Mesendoderm (in vitro differentiated cells): ENCODE measurements at places on chromosomes 7 and 10.
A peak's percentile ranks its signal among the peaks of the same experiment; 100 is the strongest.

- no peaks in the 10 kb centered on the region for H3K36me3 ChIP-seq
- H3K27ac ChIP-seq, result no peak overlapping the region
- DNase-seq, result peak; percentile 44
- no peaks in the 10 kb centered on the region for H3K4me1 ChIP-seq
These were observed 81.8 kb downstream of the PAX2 start for GRCh38 chr10:100826983-100827818.

DNA sequence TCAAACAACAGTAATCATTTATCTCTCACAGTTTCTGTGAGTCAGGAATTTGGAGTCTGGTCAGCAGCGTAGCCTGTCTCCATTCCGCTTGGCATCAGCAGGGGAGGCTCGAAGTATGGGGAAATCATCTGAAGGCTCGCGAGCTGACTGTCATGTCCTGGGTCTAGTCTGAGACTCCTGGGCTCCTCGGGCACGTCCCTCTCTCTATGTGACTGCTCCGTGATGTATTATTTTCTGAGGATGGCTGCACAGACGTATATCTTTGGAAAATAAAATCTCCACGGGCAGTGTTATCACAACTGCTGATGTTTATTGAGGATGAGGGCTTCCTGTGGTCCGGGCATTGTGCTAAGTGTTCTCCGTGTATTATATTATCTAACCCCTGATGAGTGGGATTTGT, 23.3 kb upstream of the PCGF5 start:
- no peaks in the 10 kb centered on the region for H3K27me3 ChIP-seq
- H3K4me1 ChIP-seq, result no peaks in the 10 kb centered on the region
- H3K36me3 ChIP-seq, result no peaks in the 10 kb centered on the region
- H3K27ac ChIP-seq, result no peak overlapping the region
- peak; percentile 14 for DNase-seq
- no peak overlapping the region for H3K4me3 ChIP-seq

DNA sequence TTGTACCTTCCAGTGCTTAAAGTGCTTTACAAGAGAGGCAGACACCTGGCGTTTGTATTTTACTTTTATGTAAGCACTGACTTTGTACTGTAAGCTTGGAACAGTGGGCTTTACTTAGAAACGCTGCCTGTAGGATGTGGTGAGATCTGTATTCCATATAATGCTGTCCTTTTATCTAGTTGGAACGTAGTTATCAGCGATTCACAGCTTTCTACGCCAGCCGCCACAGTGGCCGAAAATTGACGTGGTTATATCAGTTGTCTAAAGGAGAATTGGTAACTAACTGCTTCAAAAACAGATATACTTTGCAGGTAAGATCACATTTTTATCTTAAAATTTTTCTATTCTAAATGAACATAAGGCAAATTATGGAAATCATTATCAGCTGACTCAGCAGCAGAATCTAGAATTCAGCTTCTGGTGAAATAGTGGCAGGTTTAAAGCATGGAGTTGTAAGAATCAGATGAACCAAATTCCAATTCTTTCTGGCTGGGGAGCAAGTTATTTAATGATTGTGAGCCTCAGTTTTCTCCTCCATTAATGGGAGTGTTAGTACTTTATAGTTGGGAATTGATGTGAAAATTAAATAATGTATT, 91.5 kb downstream of the CUL1 start:
- no peak for DNase-seq
- H3K4me1 ChIP-seq, result no peaks in the 10 kb centered on the region
- H3K4me3 ChIP-seq, result no peak overlapping the region
- H3K27ac ChIP-seq, result no peak overlapping the region

DNA sequence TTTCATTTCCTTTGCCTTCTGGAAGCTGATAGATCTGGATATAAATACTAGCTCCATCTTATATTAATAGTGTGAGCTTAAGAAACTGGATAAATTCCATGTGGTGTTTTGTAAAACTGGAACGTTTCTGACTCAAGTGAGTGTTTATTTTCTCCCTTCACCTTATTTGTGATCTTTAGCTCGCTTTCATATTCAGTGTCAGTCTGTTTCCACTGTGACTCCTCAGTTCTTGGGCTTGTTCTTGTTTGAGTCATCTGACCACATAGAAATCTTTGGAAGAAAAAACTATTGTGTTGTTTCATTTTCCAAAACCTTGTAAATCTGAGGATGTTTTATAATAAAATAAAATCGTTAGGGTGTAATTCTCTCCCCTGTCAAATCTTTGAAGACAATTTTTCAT, 186.4 kb downstream of the POLR1F start:
- no peak for DNase-seq
- no peaks in the 10 kb centered on the region for H3K4me1 ChIP-seq
- H3K27me3 ChIP-seq, result no peaks in the 10 kb centered on the region
- no peak overlapping the region for H3K4me3 ChIP-seq

- no peak overlapping the region for H3K4me3 ChIP-seq
- no peak for DNase-seq
- H3K27ac ChIP-seq, result no peak overlapping the region
These were observed 2.9 kb upstream of the ZMIZ1 start for GRCh38 chr10:79065853-79066252.

- no peak overlapping the region for H3K27ac ChIP-seq
- no peaks in the 10 kb centered on the region for H3K27me3 ChIP-seq
- H3K4me1 ChIP-seq, result no peaks in the 10 kb centered on the region
- H3K4me3 ChIP-seq, result no peak overlapping the region
- H3K36me3 ChIP-seq, result no peaks in the 10 kb centered on the region
These were observed 43.0 kb downstream of the SHOC2 start for GRCh38 chr10:110962443-110962842.

DNA sequence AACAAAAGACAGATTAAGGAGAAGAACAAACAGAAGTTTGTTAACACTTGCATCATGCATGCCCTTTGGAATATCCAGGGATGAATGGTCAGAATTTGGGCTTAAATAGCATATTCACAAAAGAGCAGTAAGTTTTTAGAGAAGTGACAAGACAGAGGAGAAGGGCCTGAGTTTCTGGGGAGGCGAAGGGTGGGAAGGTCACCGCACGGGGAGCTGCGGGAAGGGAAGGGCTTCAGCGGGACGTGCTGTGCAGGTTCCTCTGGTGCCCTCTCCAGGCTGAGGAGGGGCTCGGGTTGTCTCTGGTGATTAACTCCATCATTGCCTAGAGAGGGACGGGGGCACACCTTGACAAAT, 10.4 kb upstream of the ZNF22 start:
- H3K36me3 ChIP-seq, result no peaks in the 10 kb centered on the region
- peaks cover 4% of the 10 kb centered on the region for H3K4me1 ChIP-seq
- no peak overlapping the region for H3K4me3 ChIP-seq
- H3K27me3 ChIP-seq, result no peaks in the 10 kb centered on the region
- no peak overlapping the region for H3K27ac ChIP-seq
- peak; percentile 82 for DNase-seq

DNA sequence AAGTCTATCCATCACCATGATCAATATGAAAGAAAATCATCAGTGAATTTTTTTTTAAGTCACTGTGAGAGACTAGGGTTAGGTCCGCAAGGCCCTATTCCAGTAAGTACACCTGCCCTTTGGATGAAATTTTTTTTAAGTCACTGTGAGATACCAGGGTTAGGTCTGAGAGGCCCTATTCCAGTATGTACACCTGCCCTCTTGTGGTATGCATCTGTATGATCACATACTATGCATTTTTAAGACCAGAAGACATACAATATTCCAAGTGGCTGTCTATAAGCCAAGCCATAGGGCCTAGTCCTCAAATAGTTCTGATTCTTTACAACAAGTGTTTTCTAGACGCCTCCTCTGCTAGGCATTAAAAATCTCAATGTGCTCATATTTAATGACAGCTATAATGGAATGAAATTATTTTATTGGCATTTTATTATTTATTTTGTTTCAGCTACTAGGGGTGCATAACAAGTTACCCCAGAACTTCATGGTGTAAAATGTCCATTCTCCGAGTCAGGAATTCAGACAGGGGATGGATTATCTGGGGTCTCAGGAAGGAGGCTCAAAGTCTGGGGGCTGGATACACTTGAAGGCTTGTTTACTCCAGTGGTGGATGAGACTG, 53.1 kb downstream of the TEX36 start:
- no peak overlapping the region for H3K4me3 ChIP-seq
- H3K36me3 ChIP-seq, result no peaks in the 10 kb centered on the region
- H3K27ac ChIP-seq, result no peak overlapping the region
- no peaks in the 10 kb centered on the region for H3K27me3 ChIP-seq
- peaks cover 4% of the 10 kb centered on the region for H3K4me1 ChIP-seq

- no peaks in the 10 kb centered on the region for H3K4me1 ChIP-seq
- H3K27me3 ChIP-seq, result no peaks in the 10 kb centered on the region
- H3K36me3 ChIP-seq, result no peaks in the 10 kb centered on the region
These were observed 227.2 kb upstream of the KLF14 start for GRCh38 chr7:130961128-130961601.

DNA sequence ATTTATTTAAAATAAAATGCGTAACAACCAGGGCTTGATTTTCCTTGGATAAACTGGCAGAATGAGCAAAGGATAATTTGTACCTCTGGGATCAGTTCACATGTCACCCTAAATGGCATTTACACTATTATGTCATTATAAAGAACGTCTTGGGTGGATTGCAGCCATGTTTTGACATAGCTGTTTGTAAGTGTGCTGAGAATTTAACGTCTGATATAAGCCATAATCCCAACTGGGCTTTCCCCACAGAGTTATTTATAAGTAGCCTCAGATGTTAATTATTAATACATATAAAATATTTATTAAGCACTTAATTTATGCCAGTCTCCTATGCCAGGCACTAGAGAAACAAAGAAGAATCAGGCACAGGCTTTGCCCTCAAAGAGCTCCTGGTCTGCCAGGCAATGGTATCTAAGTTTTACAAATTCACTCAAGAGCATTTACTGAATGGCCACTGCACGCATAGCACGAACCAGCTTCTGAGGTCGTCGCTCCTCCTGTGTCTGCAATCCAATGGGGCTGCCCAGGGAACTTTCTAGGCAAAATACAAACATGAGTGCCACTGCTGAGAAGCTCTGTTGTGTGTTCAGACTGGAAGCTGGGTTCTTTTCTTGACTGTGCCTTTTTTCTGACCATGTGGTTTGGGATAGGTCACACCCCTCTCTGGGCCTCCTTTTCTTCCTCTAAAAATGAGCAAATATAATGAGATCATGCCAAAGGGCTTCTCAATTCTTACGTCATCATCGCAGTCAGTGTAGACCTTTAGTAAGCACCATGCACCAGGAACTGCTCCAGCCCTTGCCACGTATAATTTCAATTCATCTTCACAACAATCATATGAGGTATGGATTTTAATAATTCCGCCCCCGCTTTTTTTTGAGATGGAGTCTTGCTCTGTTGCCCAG, 11.3 kb upstream of the CTBP2 start:
- no peaks in the 10 kb centered on the region for H3K36me3 ChIP-seq
- H3K27ac ChIP-seq, result no peak overlapping the region
- no peak for DNase-seq
- H3K4me1 ChIP-seq, result peaks cover 2% of the 10 kb centered on the region
- H3K27me3 ChIP-seq, result no peaks in the 10 kb centered on the region

DNA sequence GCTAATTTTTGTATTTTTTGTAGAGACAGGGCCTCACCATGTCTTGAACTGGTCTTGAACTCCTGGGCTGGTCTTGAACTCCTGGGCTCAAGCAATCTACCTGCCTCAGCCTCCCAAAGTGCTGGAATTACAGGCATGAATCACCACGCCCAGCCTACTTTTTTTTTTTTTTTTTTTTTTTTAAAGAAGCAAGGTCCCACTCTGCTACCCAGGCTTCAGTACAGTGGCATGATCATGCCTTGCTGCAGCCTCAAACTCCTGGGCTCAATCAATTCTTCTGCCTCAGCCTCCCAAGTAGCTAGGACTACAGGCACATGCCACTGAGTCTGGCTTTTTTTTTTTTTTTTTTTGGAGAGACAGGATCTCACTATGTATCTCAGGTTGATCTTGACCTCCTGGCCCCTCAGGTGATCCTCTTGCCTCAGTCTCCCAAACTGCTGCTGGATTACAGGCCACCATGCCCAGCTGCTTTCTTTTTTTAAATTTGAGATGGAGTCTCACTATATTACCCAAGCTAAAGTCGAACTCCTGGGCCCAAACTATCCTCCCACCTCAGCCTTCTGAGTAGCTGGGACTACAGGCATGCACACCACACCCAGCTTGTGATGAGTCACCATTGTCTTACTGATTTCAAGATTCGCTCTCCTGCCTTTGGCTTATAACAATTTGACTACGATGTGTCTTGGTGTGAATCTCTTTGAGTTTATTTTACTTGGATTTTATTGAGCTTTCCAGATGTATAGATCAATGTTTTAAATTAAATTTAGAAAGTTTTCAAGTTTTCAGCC, 9.0 kb downstream of the RPEL1 start:
- no peak overlapping the region for H3K4me3 ChIP-seq
- H3K27me3 ChIP-seq, result no peaks in the 10 kb centered on the region
- no peaks in the 10 kb centered on the region for H3K36me3 ChIP-seq
- no peaks in the 10 kb centered on the region for H3K4me1 ChIP-seq

GRCh38 chr7:98488167-98488566, 87.3 kb upstream of the BAIAP2L1 start:
- no peak overlapping the region for H3K4me3 ChIP-seq
- H3K36me3 ChIP-seq, result no peaks in the 10 kb centered on the region
- no peak for DNase-seq
- no peaks in the 10 kb centered on the region for H3K27me3 ChIP-seq
- H3K27ac ChIP-seq, result no peak overlapping the region

- H3K36me3 ChIP-seq, result no peaks in the 10 kb centered on the region
- H3K27me3 ChIP-seq, result no peaks in the 10 kb centered on the region
- peaks cover 14% of the 10 kb centered on the region for H3K4me1 ChIP-seq
These were observed 1.6 kb upstream of the COL13A1 start for GRCh38 chr10:69800109-69800508.

GRCh38 chr7:40647719-40648118, 512.9 kb downstream of the SUGCT start:
- H3K4me1 ChIP-seq, result no peaks in the 10 kb centered on the region
- DNase-seq, result no peak
- no peaks in the 10 kb centered on the region for H3K36me3 ChIP-seq
- H3K27me3 ChIP-seq, result no peaks in the 10 kb centered on the region
- no peak overlapping the region for H3K4me3 ChIP-seq
- H3K27ac ChIP-seq, result no peak overlapping the region

DNA sequence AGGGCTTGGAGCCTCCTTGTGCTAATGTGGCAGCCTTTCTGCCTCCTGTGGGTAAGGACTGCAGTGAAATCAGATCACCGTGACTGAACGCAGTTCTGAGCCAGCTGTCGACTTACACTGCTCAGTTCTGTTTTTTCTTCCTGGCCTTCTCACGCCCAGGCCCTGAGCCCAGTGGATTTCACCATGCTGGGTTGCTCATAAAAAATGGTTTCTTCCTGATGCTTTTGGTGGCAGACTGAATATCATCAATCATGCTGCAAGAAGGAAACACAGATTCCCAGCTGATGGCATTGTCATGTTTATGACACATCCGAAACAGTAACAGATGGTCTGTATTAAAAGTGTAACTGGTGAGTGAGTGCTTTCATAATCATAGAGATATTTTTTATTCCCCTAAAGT, 389.6 kb downstream of the GALNT17 start:
- no peak for DNase-seq
- H3K36me3 ChIP-seq, result no peaks in the 10 kb centered on the region

- no peak overlapping the region for H3K4me3 ChIP-seq
- no peaks in the 10 kb centered on the region for H3K36me3 ChIP-seq
- no peaks in the 10 kb centered on the region for H3K4me1 ChIP-seq
- H3K27me3 ChIP-seq, result peaks cover 2% of the 10 kb centered on the region
- no peak overlapping the region for H3K27ac ChIP-seq
- no peak for DNase-seq
These were observed 187.0 kb downstream of the ZNF365 start for GRCh38 chr10:62561151-62561550.

GRCh38 chr10:56346845-56347415, 14.1 kb downstream of the ZWINT start:
- DNase-seq, result no peak
- H3K27me3 ChIP-seq, result no peaks in the 10 kb centered on the region
- H3K36me3 ChIP-seq, result no peaks in the 10 kb centered on the region
- H3K4me3 ChIP-seq, result no peak overlapping the region
